ENCODE measurements at places on chromosomes 12 and 14.

GRCh38 chr14:24513009-24513408 lies 4.9 kb upstream of the CMA1 start:
- no peak for DNase-seq

- no peak for DNase-seq
These were observed 10.1 kb downstream of the FOXN3 start for GRCh38 chr14:89406941-89407340.

- DNase-seq = no peak
These were observed 51.1 kb downstream of the MIS18BP1 start for GRCh38 chr14:45201905-45202304.

- no peak for DNase-seq
These were observed 62.4 kb downstream of the MAP4K5 start for GRCh38 chr14:50469982-50470381.

- no peak for DNase-seq
These were observed 210.4 kb upstream of the C14orf180 start for GRCh38 chr14:104369208-104369607.
